Neural progenitor cell (in vitro differentiated cells): ENCODE measurements at places on chromosomes 1 and 21.
A peak's percentile ranks its signal among the peaks of the same experiment; 100 is the strongest.

GRCh38 chr1:173190101-173190936 is 16.8 kb downstream of the TNFSF4 start:
- DNase-seq, result no peak

- DNase-seq, result no peak
Observed at GRCh38 chr1:21926814-21927532, 10.1 kb downstream of the HSPG2 start.

GRCh38 chr21:16304174-16305095 is 574.7 kb downstream of the USP25 start:
- DNase-seq, result no peak

DNA sequence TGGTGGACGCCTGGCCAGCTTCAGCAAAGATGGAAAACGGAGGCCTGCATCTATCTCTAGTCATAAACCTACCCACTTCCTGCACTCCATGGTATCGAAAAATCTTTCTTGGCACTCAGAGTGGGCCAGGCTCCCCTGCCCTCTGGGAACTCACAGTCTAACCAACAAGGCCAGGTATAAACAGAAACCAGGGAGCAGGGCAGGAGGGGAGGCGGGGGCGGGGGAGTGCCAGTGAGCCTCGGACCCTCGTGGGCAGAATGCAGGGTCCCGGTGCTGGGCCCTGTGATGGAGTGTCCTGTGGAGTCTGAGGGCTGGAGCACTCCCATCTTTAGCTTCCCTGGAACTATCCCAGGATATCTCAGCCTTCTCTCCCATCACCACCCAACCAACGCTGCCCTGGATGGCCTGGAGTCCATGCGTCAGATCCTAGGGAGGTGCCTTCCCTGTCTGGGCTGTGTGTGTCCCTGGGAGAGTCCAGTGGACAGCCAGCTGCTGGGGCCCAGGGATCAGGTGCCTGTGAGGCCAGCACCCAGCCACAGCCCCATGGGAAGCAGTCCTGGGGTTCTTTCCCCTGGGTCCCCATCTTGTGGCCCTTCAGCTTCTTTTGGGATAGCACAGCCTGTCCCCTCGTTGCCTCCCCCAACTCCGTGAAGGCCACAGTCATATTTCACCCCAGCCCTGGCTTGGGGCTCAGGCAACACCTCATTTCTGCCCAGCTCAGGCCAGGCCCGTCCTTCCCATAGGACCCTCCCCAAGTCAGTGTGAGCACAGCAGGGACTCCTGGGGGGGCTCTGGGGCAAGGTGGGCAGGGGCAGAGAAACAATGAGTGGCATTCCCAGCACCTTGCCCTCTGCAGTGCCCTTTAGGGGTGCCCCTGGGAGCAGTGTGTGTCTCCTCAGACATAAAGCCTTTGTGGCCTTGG is 1.1 kb upstream of the EPS8L3 start:
- DNase-seq, result no peak

GRCh38 chr1:8816831-8817411 is 519 bp downstream of the RERE start:
- peak; percentile 50 for DNase-seq

DNA sequence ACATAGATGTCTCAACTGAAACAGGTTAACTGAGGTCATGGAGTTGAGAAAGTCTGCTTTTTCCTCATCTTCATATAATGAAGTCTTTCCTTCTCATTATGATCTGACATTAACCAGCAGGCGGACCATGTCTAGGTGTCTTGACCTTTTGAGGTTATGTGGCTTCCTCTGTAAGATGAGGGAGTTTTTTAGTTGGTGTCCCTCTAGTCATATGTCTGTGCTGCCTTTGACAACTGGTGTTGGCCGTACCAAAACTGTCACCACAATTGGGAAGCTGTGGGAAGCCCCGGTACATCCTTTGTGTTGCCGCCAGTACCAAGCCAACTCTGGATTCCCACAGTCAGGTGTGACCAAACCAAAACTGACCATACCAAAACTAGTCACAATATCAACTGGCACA is 105.1 kb downstream of the PBX1 start:
- no peak for DNase-seq

DNA sequence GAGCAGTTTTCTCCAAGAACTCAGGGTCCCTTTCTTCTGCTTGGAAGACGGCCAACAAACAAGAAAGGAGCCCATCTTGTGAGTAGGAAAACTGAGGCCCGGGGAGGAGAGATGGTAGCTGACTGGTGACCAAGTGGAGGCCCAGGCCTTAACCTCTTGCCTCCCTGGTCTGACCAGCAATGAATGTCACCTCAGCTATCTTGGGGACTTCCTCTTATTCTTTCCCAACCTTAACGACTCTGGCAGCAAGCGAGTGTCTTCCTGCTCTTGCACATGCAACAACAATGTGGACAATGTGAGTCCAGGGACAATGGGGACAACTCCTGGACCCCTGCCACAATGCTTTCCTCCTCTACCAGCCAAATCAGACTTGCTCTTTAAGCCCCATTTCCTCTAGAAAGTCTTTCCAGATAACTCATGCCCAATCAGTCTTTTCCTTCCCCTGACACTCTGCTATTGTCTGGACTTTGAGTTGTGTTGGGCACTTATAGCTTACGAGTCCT is 12.6 kb downstream of the HSPG2 start:
- DNase-seq, result no peak

- no peak for DNase-seq
Observed at GRCh38 chr1:173545688-173546087, 57.2 kb downstream of the SLC9C2 start.

- DNase-seq, result no peak
Observed at GRCh38 chr1:114764689-114765088, 6.9 kb upstream of the CSDE1 start.

- no peak for DNase-seq
Observed at GRCh38 chr1:51950701-51951100, 39.8 kb downstream of the RAB3B start.

DNA sequence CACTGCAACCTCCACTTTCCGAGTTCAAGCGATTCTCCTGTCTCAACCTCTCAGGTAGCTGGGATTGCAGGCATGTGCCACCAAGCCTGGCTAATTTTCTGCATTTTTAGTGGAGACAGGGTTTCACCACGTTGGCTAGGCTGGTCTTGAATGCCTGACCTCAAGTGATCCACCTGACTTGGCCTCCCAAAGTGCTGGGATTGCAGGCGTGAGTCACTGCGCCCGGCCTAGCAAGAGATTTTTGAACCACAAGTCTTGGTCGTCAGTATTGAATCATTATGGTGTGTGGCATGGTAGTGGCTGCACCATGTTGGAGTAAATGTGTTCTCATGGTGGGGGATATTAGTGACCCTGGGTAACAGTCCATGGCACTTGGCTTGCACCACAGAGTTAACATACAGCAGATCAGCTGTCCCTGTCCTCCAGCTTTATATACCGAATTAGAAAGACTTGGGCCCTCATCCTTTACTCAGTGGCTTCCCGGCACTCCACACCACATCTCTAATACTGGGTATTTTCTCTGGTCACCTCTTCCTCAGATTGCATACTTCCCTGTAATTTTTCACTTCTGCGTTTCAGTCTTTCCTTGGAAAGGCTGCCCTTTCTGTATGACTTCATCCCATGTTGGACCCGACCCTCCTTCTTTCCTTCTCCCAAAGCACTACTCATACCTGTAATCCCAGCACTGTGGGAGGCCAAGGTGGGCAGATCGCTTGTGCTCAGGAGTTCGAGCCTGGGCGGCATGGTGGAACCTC is 25.1 kb downstream of the AK4 start:
- no peak for DNase-seq

DNA sequence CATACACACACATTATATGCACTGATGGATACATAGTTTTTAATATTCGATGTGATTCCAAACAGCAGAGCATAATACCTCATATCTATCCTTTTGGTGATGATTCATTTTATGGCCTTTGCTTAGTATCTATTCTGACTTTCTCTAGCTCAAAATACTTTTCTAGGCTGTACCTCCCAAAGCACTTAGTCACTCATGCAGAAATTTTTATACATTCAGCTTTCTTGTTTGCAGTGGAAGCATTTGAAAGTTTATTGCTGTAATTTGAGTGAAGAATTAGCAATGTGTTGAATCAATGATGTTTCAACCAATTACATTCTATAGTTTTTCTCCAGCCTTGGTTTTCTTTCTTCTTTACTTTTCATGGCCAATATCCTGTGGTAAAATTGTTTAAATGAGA is 66.7 kb downstream of the LBR start:
- no peak for DNase-seq

- DNase-seq, result no peak
Observed at GRCh38 chr1:99527545-99527944, 118.4 kb upstream of the PALMD start.
